Right ventricle myocardium superior (tissue), 1 donor: ENCODE measurements at places on chromosomes 7 and 10.
A peak's percentile ranks its signal among the peaks of the same experiment; 100 is the strongest.

DNA sequence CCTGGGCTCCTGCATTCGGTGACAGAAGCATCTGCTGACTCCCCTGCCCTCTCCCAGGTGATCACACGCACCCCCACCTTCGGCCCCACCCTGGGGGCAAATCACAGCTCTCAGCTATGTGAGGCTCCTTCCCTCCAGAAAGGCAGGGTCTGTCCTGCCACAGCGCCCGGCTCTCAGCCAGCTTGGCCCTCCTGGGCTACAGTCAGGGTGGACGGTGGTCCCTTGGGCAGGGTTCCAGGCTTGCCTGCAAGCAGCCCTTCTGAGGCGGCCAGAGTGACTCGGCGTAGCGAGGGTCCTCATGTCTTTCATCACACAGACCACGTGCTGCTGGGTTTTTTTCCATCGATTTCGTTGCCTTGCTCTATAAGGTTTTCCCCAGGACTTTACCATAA lies 53.6 kb upstream of the EBF3 start:
- no peak for DNase-seq

- DNase-seq: no peak
Measured at GRCh38 chr7:3937146-3937545, 636.1 kb downstream of the SDK1 start.

DNA sequence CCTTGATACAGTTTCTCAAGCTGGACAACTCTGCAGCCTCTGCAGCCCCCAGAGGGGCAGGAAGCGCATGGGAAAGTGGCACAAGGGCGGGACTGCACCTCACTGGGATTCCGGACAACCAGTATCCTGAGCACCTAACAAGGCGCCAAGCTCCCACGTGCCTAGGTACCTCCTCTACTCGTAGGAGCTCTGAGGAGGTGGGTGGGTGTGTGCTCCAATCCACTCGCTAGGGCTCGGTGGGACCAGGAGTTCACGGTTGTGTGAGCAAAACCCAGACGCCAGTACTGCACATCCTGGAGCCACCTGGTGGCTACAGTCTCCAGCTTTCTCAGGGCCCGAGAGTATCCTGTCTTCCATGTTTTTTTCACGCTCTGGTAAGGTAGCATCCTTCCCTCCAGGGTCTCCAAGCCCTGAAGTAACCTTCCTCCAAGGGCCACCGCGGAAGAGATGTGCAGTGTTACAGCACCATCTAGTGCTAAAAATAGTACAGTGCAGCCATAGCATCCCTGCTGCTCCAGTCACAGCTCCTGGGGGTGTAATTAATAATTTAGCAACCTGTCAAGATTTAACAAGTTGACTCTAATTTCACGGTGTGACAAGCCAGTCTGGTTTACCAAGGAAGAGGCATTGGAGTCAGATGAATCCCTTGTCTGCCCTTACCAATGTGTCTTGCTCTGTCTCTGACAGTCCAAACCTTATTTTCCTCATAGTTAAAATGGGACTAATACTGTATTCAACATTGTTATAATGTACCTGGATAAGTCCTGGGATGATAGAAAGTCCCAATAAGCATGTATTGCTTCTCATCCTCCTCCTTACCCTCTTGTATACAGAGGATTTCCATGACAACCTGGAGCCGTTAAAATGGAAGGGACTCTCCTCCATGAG lies 70.4 kb downstream of the HERPUD2 start:
- DNase-seq: no peak

DNA sequence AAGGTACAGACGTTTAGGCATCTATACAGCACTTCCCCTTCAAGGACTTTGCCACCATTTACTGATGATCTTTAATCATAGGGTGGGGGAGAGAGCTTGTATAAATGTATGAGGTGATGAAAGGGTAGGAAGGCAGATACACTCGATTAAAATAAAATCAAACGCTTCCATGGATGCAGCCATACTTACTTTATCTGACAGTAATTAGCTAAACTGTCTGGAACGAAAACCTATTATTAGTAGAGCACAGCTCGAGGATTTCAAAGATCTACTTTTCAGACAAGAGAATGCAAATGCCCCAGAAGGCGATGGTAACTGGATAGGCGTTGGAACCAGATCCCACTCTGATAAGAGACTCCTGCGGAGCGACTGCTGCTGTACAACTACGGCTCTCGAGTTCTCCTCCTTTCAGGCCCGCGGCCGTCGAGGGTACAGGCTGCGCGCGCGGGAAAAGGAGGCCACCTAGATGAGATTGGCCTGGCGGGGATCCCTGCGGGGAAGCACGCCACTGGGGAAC lies 3.1 kb upstream of the NKX2-3 start:
- DNase-seq: no peak

- no peak for DNase-seq
Measured at GRCh38 chr7:42792841-42793240, 119.0 kb downstream of the C7orf25 start.

- no peak for DNase-seq
Measured at GRCh38 chr10:44906486-44906885, 4.7 kb upstream of the TMEM72 start.

DNA sequence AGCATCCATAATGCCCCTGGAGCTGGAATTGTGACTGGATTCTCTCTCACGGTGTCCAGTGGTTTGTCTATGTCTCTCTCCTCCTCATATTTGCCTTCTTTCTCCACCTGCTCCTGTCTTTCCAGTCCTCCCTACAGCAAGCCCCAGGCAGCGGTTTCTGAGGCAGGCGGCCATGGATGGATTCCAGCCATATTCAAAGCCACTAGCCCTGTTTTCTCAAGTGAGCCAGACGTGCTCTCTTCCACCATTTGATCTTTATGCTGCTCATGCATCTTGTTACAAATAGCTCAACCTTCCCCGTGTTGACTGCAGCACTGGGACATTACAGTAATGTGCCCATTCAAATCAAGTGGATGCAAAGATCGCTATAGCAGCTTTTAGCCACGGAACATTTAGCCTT lies 387.2 kb upstream of the PODXL start:
- DNase-seq: no peak

- no peak for DNase-seq
Measured at GRCh38 chr7:80838643-80839042, 80.2 kb downstream of the SEMA3C start.

DNA sequence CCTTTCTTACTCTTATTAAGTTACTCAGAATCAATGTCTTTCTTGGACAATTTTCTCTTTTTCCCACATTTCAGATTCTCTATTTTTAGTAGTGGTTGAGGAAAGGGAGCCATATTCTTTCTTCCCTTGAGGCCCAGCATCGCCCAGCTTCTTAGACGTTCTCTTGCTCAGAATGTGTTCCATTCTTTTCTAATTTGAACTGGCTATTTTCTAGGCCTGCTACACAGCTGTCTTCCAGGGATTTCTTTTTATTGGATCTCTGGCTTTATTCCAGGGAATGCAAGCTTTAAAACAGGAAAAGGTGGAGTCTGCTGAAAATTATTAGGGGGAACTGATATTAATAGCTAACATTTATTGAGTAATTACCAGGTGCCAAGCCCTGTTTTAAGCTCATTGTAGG lies 58.3 kb downstream of the WIPF3 start:
- no peak for DNase-seq

GRCh38 chr10:71735709-71736569 lies 16.4 kb upstream of the C10orf105 start:
- DNase-seq: peak; percentile 46

GRCh38 chr10:87705339-87705738 lies 45.7 kb downstream of the PAPSS2 start:
- no peak for DNase-seq

DNA sequence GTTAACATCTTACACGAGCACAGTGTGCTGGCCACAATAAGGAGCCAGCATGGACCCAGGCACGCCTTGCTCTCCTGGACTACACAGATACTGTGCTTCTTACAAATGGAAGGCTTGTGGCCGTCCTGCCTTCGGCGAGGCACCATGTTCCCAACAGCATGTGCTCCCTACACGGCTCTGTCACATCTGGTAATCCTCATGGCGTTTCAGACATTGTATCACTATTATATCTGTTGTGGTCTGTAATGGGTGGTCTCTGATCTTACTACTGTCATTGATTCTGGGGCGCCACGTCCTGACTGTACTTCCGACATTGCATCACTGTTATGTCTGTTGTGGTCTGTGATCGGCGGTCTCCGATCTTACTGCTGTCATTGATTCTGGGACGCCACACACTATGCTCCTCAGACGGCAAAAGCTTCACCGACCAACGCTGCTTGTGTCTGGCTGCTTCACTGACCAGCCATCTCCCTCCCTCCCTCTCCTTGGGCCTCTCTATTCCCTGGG lies 195.4 kb downstream of the MAD1L1 start:
- DNase-seq: peak; percentile 36

GRCh38 chr10:27285093-27285492 lies 44.5 kb upstream of the ACBD5 start:
- no peak for DNase-seq

DNA sequence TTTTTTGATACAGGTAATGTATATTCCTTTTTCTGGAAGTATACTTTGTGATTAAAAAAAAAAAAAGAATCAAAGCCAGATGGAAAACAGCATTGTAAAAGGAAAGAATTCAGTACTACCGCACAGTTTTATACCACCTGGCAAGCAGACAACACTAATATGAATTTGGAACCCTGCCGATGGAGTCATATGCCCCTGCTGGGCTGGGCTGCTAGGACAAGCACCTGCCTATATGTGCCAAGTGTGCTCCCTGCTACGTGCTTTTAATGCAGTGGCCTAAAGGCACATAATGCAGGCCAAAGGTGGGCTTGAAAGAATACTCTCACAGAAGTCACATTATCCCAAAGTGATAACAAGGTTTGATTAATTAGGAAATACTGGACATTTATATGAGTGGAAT lies 29.8 kb upstream of the WAC start:
- no peak for DNase-seq

GRCh38 chr7:100753750-100754149 lies 20.4 kb downstream of the ZAN start:
- DNase-seq: no peak

DNA sequence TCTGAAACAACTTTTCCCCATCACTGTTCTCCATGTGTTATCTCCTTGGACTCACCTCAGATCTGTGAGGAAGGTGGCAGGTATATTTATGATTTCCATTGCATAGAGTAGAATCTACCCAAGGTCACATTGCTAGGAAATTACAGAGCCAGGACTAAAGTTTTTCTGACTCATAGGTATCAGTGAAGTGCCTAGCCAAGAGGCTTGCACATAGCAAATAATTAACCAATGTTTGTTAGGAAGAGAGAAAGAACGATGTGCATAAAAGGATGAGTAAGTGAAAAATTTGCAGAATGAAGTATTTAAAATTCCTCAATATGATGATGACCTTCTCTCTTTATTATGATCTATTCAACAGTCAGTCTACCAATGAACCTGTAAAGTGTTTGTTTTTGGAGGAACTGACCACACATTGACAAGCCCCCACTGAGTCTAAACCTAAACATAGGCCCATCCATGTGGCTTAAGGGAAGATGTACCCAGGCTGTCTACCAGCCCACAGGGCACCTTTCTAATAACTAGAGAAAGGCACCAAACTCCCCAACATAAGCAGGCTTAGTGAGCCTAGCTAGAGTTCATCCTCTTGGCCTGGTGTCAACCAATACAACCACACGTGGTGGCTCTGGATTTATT lies 252.9 kb upstream of the ZMIZ1 start:
- no peak for DNase-seq

DNA sequence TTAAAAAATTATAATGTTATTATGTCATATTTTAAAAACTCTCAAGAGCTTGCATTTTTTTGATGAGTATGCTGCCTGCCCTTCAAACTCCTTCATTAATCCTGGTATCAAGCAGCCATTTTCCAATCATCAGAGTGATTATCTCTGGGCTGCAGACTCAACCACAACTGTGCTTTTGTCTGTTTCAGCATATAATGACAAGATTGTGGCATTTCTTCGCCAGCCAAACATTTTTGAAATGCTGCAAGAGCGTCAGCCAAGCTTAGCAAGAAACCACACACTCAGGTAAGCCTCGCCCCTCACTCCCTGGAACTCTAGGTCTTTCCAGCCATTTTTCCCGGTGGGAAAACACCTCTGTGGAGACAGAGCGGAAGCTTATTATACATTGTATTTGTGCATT lies 90.0 kb upstream of the STK17A start:
- no peak for DNase-seq

DNA sequence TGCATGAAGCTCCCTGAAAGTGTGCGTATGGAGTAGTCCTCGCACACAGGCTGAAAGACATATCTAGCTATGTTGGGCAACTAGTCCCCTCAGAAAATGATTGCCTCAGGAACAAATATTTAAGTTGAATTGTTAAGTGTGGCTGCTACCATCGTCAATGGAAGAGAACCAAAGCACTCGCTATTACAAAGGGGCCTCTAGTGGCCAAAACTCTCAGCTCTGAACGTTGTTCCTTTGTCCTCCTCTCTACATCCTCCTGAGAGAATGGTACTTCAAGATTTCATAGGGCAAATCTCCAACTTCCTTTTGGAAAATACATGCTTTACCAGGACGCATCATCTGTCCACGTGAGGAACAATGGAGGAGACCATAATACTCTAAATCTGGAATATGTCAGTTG lies 209.9 kb downstream of the NRG3 start:
- DNase-seq: no peak

GRCh38 chr10:33253411-33253810 lies 81.1 kb downstream of the NRP1 start:
- DNase-seq: no peak

DNA sequence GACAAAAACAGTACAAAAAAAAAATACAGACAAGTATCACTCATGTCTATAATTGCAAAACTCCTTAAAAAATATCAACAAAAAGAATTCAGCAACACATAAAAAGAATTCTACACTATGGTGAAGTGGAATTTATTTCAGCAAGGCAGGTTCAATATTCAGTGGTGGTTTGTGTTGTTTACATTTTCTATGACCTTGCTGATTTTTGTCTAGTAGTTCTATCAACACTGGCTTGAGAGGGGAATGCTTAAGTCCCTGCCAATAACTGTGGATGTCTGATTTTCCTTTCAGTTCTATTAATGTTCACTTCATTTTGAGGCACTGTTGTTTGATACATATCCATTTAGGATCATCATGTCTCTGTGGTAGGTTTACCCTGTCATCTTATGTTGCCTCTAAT lies 58.5 kb downstream of the CADPS2 start:
- no peak for DNase-seq

GRCh38 chr10:60849740-60850139 lies 71.5 kb downstream of the CDK1 start:
- no peak for DNase-seq

DNA sequence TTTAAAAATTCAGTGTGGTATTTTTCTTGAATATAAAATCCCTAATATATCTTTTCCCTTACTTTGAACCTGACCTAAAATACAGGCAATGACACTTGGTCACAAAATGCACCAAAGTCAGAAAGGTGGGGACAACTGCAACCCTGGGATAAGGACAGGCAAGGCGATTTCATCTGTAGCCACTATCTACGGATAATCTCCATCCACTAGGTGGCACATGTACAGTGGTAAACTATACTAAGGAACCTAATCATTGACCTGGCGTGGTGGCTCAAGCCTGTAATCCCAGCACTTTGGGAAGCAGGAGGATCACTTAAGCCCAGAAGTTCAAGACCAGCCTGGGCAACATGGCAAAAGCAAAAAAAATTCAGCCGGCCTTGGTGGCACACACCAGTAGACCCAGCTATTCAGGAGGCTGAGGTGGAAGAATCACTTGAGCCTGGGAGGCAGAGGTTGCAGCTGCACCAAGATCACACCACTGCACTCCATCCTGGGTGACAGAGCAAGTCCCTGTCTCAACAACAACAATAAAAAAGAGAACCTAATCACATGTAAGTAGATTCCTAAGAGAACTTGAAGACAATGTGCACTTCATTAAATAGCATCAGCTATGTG lies 98.9 kb downstream of the KMT2C start:
- no peak for DNase-seq

- no peak for DNase-seq
Measured at GRCh38 chr7:140084972-140085371, 22.2 kb upstream of the PARP12 start.
